ENCODE measurements at places on chromosomes 16 and 17.
A peak's percentile ranks its signal among the peaks of the same experiment; 100 is the strongest.

DNA sequence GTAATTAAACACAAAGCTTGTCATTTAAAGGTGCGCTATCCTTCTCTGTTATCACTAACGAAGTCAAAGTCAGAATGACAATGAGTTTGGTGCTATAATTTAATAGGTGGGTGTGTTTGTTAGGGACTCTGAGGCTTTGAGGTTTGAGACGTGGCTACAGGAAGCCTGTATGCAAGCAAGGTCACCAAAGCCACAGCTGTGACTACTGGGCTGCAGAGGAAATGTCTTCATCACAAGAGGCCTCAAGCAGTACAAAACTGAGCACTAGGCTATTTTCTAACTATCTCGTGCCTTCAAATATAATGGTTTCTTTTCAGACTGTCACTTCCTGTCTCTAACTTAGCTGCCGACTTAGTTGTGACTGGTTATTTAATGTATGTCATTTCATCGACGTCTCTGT is 141.2 kb downstream of the AATF start:
- DNase-seq = peak; percentile 57

GRCh38 chr16:87053016-87053982 is 263.9 kb downstream of the C16orf95 start:
- DNase-seq = no peak

GRCh38 chr17:69912805-69913204 is 162.2 kb upstream of the KCNJ16 start:
- no peak for DNase-seq

GRCh38 chr16:49604602-49605001 is 231.0 kb downstream of the C16orf78 start:
- DNase-seq = no peak

- no peak for DNase-seq
These were observed 14.8 kb downstream of the TRAF4 start for GRCh38 chr17:28758411-28759121.

DNA sequence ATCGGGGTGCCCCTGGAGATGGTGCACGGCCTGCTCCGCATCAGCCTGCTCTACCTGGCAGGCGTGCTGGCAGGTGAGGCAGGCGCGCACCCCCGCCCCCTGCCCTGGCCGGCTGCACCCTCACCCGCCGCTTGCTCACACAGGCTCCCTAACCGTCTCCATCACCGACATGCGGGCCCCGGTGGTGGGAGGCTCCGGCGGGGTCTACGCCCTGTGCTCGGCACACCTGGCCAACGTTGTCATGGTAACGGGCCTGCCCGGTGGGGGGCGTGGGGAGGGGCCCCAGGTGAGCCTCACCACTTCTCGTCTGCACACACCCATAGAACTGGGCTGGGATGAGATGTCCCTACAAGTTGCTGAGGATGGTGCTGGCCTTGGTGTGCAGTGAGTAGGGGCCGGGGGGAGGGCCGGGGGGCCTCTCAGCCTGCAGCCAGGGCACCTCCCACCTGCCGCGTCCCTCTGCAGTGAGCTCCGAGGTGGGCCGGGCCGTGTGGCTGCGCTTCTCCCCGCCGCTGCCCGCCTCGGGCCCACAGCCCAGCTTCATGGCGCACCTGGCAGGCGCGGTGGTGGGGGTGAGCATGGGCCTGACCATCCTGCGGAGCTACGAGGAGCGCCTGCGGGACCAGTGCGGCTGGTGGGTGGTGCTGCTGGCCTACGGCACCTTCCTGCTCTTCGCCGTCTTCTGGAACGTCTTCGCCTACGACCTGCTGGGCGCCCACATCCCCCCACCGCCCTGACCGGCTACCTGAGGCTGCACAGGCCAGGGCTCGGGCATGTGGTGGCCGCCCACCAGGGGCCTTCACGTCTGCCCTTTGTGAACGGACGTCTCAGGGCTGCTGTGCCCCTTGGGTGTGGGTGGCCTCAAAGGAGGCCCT is 2.1 kb downstream of the RHBDL1 start:
- no peak for DNase-seq

DNA sequence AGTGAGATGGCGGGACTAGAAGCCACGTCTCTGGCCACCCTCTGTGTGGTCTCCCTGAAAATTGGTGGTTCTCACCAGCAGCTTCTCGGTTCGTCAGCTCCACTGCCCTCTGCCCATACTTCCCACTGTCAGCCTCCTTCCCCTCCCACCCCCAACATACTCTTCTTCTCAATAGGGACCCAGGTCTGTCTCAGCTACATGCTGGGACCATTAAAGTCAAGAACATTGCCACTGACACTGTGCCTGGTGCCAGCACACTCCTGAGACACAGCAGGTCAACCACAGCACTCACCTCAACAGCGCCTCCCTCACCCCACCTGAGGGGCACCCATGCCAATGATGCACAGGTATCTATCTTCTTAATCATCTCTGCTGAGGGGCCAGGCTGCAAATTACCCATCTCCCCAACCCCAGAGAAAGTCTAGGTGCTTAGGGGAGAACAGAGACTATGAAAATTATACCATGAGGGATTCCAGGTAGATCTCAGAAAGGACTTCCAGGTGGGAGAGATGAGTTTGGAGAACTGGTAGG is 1.3 kb downstream of the PLXDC1 start:
- DNase-seq = no peak

- DNase-seq = no peak
These were observed 19.1 kb downstream of the CAPNS2 start for GRCh38 chr16:55585631-55586030.

DNA sequence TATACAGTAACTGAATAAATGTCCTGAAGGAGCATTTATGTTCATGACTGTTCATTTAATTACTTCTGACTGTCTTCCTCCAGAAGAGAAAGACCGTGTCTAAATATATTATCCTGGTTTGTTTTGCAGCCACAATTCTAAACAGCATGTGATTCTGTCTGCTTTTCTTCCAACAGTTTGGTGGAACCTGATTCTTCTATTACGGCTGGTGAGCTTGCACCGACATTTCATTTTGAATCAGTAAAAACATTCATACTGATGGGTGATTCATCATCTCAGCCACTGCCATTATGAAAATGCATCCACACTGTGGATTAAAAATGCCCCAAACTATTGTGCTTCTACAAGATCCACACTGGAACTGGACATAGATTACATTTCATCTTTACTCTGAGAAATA is 16.9 kb downstream of the KNOP1 start:
- no peak for DNase-seq

GRCh38 chr16:72850853-72851252 is 197.1 kb downstream of the ZFHX3 start:
- no peak for DNase-seq

GRCh38 chr16:19113577-19114358 is at the start of gene ITPRIPL2:
TSS of gene ITPRIPL2 (plus strand) at chr16:19113964. CDS start at chr16:19114462, 498 bp downstream.
- DNase-seq = no peak

GRCh38 chr17:50055055-50055425 is 870 bp upstream of the ITGA3 start:
- no peak for DNase-seq

DNA sequence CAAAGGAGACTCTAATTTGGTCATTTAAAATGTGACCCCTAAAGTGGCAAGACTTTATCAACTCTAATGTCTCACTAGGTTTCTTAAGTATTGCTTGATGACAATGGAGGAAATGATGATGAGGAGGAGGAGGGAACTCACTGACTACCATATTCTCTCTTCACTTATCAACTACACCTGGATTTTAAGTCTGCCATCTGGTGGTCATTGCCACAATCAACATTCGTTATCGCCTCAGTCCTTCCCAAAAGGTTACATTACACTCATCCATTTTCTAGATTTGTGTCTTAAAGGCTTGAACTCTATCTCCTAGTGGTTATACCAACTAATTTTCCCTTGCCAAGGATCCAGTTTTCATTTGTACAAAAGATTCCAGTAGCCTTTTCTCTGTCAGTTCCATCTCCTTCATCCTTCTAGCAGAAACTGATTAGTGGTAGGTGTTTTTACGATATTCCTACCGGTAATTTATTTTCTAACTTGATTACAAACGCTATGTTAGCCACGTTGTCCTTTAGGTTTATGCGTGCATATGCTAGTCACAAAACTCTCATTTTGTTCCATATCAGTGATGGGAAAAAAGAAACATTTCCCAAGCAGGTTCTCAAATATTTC is 114.6 kb upstream of the NOG start:
- DNase-seq = peak; percentile 31

- no peak for DNase-seq
These were observed 328.7 kb downstream of the WWOX start for GRCh38 chr16:78428193-78428592.

- no peak for DNase-seq
These were observed 219.3 kb upstream of the NOG start for GRCh38 chr17:56373981-56374833.

DNA sequence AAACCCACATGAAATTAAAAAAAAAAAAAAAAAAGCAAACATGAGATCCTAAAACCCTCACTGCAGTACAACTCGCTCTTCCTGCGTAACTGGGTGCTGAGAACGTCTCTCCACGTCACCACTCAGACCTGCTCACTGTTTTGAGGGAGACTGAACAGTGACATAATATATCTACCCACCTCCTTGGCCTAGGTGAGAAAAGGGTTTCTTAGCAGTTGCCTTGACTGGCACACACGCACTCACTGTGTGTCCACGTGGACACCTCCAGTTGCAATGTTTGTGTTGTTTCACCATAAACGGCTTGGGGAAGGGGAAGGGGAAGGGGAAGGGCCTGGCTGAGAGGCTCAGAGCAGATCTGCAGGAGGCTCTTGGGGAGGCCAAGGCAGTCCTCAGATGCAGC is 32.0 kb downstream of the FANCA start:
- DNase-seq = no peak

GRCh38 chr16:3190949-3191353 is 2.9 kb downstream of the OR1F1 start:
- no peak for DNase-seq

- no peak for DNase-seq
These were observed 844 bp downstream of the TAOK2 start for GRCh38 chr16:29974291-29975133.

- no peak for DNase-seq
These were observed 255.6 kb downstream of the HS3ST3A1 start for GRCh38 chr17:13346081-13346533.

- no peak for DNase-seq
These were observed 6.9 kb downstream of the ADCY9 start for GRCh38 chr16:4109250-4109736.

DNA sequence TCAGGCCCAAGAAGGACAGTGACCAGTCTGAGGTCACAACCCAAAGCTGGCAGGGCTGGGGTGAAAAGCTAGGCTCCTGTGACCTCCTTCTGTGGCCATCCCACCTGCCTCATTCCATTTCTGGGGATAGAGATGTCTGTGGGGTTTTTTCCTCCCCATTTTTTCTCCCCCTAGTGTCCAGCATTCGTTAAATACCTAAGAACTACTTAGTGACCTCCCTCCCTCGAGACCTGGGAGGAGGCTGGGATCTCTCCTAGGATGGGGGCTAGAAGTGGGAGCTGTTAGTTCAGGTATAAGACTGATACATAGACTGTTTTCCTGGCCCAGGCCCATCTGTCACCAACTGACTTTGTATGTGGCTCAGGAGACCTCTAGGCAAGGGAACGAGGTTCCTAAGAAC is 20.5 kb upstream of the STAC2 start:
- DNase-seq = no peak

- DNase-seq = no peak
These were observed 27.4 kb downstream of the CEP95 start for GRCh38 chr17:64534187-64534586.

- DNase-seq = no peak
These were observed 156.8 kb downstream of the XYLT1 start for GRCh38 chr16:17313793-17314547.

DNA sequence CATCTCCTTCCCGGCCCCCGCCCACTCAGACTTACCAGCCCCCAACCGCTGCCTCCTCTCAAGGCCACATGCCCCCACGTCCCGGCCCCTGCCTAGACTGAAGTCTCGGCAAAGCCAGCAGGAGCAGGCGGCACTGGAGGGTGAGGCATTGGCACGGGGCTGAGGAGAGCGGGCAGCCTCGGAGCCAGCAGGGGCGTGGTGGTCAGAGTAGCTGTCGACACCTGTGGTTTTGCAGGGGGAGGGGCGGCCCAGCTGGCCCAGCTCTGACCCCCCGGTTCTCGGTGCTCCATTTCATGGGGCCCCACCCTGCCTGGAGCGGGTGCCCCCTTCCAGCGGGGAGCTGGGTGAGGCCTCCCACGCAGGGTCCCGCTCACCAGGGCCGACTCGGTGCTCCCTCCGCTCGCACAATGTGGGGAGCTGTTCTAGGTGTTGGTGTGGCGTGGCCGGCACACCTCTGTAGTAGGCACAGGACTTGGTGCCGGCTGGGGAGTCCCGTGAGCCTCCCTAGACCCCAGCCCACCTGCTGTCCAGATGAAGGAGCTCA is 4.7 kb downstream of the CDH15 start:
- no peak for DNase-seq

DNA sequence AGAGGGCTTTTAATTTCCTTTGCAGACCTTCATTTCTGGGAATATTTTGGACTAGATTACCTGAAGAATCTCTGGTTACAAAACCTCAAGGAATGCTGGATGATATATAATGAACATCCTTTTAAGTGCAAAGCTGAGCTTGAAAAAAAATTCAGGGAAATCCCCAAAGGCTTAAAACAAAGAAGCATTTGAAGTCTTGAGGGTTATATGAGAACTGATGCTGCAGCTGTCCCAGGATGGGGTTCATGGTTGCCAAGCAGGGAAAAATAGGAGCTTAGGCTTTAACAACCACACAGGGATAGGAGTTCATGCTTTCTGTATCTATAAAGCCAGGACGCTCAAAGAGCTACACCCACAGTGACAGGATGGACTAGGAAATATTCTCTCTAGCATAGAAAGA is 150.4 kb upstream of the IRX5 start:
- no peak for DNase-seq

DNA sequence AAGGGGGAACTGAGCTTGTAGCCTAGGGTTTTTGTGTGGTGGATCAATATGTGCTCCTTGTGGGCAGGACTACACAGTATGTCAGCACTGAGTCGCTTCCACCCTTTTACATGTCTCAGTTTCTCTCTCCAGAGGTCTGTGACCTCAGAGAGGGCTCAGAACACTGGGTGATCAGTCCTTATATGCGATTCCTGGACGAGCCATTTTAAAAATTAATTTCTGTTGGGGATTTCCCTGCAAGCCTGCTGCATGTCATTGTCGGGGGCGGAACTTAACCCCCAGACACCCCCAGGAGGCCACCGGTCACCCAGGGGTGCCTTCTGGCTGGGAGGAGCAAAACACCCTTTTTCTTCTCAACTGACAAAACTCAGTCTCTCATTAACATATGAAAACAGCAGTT is 14.1 kb downstream of the DHRS7B start:
- DNase-seq = no peak

- DNase-seq = no peak
These were observed 526.8 kb upstream of the GOT2 start for GRCh38 chr16:59260892-59261291.

DNA sequence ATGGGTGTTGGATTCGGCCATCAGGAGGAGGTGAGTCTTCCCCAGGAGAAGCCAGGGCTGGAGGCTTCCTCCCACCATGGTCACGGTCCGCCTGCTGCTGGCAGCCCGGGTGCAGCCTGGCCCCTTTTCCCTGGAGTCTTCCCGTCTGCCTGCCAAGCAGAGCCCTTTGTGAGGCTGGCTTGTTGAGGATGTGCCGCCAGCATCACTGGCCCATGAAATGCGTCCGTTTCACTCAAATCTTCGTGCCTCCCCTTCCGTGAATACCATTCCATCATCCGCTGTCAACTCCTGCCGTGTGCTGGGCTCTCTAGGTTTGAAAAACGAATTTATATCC is 9.6 kb downstream of the VPS4A start:
- no peak for DNase-seq

- DNase-seq = no peak
These were observed at the start of gene RASL10B for GRCh38 chr17:35731239-35731916. TSS of gene RASL10B (plus strand) at chr17:35731639. CDS start at chr17:35735185, 3,546 bp downstream.

Measured in thymus (tissue), 14 donors.